Activated CD4-positive, alpha-beta T cell treated with anti-CD3 and anti-CD28 coated beads, Interleukin-2, amount 10 ng/mL, durations not matched to agents 24 days and 14 days (primary cell): ENCODE measurements at places on chromosomes 6 and 20. TPM values are rescaled to one million over a fixed set of nuclear protein-coding genes. Genes with fewer than 3 reads are reported as not detected.

GRCh38 chr20:44018259-44018941, 103.7 kb downstream of the TOX2 start:
- H3K27me3 ChIP-seq, result peaks cover 38% of the 10 kb centered on the region
- H3K36me3 ChIP-seq, result no peaks in the 10 kb centered on the region
- no peak overlapping the region for H3K27ac ChIP-seq
- H3K4me3 ChIP-seq, result no peak overlapping the region
- DNase-seq, result no peak
- H3K4me1 ChIP-seq, result peaks cover 23% of the 10 kb centered on the region

DNA sequence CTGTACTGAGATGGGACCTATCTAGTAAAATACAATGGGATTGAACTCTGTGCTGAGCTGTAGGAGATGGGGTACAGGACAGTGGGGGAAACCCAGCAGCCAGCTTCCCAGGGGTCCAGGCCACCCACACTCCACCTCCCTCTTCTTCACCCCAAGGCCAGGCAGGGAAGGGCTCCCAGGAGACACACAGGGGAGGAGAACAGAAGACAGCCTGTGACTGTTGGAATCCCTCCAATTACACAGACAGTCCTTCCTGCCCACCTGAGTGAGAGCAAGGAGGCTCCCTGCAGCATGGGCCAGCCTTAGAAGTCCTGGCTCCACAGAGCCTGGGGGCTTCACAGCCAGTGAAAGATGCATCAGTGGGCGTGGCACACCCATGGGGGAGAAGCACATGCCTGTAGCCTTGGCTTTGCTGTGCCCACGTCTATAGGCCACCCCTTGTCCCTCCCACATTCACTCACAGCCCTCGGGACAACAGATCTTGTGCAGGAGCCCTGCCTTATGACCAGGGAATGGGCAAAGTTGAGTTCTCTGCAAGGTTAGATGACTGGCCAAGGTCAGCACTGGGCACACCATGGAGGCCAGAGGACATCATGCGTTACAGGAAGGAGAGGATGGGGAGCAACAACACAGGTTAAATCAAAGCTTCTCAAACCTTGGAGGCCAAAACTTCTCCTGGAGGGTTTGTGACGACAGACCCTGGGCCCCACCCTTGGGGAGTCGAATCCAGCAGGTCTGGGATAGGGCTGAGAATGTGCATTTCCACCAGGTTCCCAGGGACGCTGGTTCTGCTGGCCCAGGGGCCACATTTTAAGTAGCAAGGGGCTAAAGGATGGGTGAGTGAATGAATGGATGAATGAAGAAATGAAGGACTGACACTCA, 12.3 kb upstream of the CST7 start:
- peaks cover 6% of the 10 kb centered on the region for H3K36me3 ChIP-seq
- no peak overlapping the region for H3K27ac ChIP-seq
- no peaks in the 10 kb centered on the region for H3K27me3 ChIP-seq

Gene ROS1
- total RNA-seq, result not detected in 2 replicates

- no peak overlapping the region for H3K27ac ChIP-seq
- no peaks in the 10 kb centered on the region for H3K27me3 ChIP-seq
- peaks cover 5% of the 10 kb centered on the region for H3K36me3 ChIP-seq
- no peak for DNase-seq
Observed at GRCh38 chr6:156869980-156870398, 92.8 kb downstream of the ARID1B start.

Gene KIF3B
- 34.7 and 35.5 TPM in 2 replicates for total RNA-seq

- H3K4me3 ChIP-seq, result no peak overlapping the region
- H3K4me1 ChIP-seq, result no peaks in the 10 kb centered on the region
- no peak for DNase-seq
- H3K27ac ChIP-seq, result no peak overlapping the region
- no peaks in the 10 kb centered on the region for H3K27me3 ChIP-seq
- H3K36me3 ChIP-seq, result no peaks in the 10 kb centered on the region
Observed at GRCh38 chr6:49766762-49767161, 20.3 kb downstream of the PGK2 start.

DNA sequence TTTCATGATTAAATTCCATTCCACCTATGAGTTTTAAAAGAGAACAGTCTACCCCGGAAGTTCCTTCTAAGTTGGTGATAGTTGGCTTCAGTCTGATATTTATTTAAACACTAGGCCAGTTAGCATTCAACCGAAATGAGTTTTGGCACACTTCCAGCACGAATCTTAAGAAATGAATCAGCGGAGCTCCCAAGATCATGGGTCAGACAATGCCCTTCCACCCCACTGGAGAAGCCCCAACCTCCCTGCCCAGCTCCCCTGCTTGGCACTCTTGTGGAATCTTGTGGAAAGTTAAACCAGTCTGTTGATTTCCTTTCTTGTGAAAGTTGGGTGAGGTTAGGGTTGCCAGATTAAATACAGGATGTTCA, 64.3 kb downstream of the MKKS start:
- no peaks in the 10 kb centered on the region for H3K36me3 ChIP-seq
- peaks cover 3% of the 10 kb centered on the region for H3K4me1 ChIP-seq
- no peak overlapping the region for H3K27ac ChIP-seq
- H3K4me3 ChIP-seq, result no peak overlapping the region

Gene SOX18
- 0.84 and 0.92 TPM in 2 replicates for total RNA-seq

- H3K36me3 ChIP-seq, result peaks cover 59% of the 10 kb centered on the region
- no peak overlapping the region for H3K27ac ChIP-seq
- H3K27me3 ChIP-seq, result no peaks in the 10 kb centered on the region
- no peak for DNase-seq
- H3K4me3 ChIP-seq, result no peak overlapping the region
Observed at GRCh38 chr20:46377518-46377917, 28.9 kb downstream of the ELMO2 start.

Gene RXRB
- total RNA-seq, result 46.6 and 48.0 TPM in 2 replicates

GRCh38 chr6:22254886-22255285, 42.0 kb downstream of the PRL start:
- no peaks in the 10 kb centered on the region for H3K27me3 ChIP-seq
- H3K4me3 ChIP-seq, result no peak overlapping the region
- DNase-seq, result no peak
- no peaks in the 10 kb centered on the region for H3K36me3 ChIP-seq
- no peaks in the 10 kb centered on the region for H3K4me1 ChIP-seq

GRCh38 chr20:991850-992249, 10.3 kb downstream of the RSPO4 start:
- no peak overlapping the region for H3K27ac ChIP-seq
- no peak overlapping the region for H3K4me3 ChIP-seq
- peaks cover 9% of the 10 kb centered on the region for H3K27me3 ChIP-seq
- no peak for DNase-seq
- no peaks in the 10 kb centered on the region for H3K36me3 ChIP-seq

Gene GLP1R
- 0.09 TPM in 2 replicates for total RNA-seq

Gene TMEM244
- total RNA-seq, result not detected in 2 replicates

DNA sequence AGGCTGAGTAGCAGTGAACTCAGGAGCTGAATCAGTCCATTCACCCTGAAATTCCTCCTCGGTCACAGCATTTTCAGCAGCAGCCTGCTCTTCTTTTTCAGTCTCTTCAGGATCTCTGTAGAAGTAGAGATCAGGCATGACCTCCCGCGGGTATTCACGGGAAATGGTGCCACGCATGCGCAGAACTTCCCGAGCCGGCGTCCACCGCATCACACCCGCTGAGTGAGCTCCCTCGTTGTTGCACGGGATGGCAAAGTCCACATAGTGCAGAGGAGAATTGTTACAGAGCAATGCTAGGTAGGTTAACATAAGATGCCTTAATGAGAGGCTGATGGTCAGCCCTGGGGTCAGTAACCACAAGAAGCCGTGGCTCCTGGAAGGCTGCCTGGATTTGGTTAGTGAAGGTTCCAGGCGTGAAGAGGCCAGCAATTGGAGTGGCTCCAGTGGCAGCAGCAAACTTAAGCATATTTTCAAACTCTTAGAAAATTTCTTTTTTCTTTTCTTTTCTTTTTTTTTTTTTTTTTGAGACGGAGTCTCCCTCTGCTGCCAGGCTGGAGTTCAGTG, 113.5 kb upstream of the HDAC2 start:
- H3K36me3 ChIP-seq, result no peaks in the 10 kb centered on the region
- H3K4me1 ChIP-seq, result no peaks in the 10 kb centered on the region
- no peak overlapping the region for H3K4me3 ChIP-seq
- peaks cover 14% of the 10 kb centered on the region for H3K27me3 ChIP-seq

- DNase-seq, result peak; percentile 94
- H3K4me1 ChIP-seq, result peaks cover 46% of the 10 kb centered on the region
Observed at GRCh38 chr6:34237722-34238584, 1.3 kb downstream of the HMGA1 start.

Gene HSPA1L
- total RNA-seq, result 1.8 and 2.5 TPM in 2 replicates
